ENCODE measurements at places on chromosomes 12 and 14.
A peak's percentile ranks its signal among the peaks of the same experiment; 100 is the strongest.

GRCh38 chr12:6363010-6363329 is 12.4 kb downstream of the SCNN1A start:
- no peak for DNase-seq

DNA sequence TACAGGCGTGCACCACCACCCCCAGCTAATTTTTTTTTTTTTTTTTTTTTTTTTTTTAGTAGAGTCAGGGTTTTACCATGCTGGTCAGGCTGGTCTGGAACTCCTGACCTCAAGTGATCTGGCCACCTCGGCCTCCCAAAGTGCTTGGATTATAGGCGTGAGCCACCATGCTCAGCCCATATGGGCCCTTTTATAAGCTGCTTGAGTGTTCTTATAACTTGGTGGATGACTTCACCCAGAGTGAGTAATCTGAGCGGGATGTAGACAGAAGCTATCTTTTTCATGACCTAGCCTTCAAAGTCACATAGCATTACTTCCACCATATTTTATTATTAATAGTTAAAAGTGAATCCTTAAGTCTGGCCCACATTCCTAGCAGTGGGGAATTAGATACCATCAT is 16.4 kb downstream of the BBOF1 start:
- DNase-seq: no peak

DNA sequence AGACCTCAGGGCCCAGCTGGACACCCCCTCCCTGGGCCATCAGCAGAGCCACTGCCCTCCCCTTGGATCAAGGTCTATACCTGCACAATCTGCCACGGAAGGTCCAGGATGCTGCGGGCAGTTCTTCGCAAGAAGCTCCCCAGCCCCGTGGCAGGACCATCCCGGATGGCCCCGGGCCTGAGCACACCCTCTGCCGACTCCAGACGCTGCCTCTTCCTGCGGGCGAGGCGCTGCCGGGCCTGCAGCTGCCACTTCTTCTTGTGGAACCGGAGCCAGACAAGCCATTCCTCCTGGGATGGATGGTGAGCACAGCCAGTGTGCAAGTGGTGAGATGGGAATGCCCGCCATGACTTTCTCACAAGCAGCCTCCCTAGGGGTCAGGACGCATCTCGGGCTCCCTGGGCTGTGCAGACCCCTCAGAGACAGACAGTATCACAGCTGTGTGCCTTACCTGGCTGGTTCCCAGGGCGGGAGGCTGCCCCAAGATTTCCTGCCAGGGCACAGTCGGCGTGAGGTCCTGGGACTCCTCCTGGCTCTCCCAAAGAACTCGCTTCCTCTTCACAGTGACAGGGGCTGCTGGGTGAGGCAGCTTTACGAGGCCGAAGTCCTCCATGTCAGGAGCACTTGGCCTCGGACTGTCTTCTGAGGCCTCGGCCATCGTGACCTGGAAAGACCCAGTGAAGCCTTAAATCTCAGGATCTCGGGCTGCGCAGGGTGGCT is 30.8 kb downstream of the P2RX2 start:
- DNase-seq: no peak

GRCh38 chr12:120902846-120903411 is 1.2 kb downstream of the SPPL3 start:
- DNase-seq: no peak

DNA sequence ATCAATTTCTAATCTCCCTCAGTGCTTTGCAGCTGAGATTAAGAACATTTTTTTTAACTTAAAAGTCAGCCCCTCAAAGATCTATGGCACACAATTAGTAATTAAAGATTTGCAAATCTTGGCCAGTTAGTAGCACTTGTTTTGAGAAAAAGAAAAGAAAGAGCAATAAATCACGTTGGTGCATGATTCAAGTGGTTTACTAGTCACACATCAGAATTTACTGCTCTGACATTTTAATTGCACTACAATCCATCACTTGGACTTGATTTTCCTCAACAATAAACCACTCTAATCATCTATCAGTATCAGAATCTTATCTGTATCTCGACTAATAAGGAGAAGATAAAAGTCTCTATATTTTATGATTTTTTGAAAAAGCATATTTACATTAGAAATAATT is 154.3 kb downstream of the HELB start:
- no peak for DNase-seq

- no peak for DNase-seq
Measured at GRCh38 chr14:42806909-42807315, 1200.2 kb downstream of the LRFN5 start.

- DNase-seq: no peak
Measured at GRCh38 chr14:35985474-35986218, 159.5 kb downstream of the BRMS1L start.

DNA sequence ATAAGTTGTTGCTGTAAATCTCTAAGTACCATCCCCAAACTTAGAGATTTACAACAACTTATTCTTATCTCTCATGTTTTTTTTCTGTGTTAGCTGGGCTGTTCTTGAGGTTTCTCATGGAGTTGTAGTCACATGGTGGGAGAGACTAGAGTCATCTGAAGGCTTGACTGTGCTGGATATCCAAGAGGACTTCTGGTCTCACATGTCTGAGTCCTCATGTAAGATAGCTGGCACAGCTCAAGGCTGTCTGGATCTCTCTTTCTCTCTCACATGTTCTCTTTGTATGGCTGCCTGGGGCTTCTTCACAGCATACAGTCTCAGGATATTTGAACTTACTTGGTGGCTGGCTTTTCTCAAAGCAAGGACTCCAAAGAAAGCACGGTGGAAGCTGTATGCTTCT is 63.8 kb downstream of the DACT1 start:
- no peak for DNase-seq

GRCh38 chr14:100786576-100787219 is 39.2 kb upstream of the MEG3 start:
- no peak for DNase-seq

DNA sequence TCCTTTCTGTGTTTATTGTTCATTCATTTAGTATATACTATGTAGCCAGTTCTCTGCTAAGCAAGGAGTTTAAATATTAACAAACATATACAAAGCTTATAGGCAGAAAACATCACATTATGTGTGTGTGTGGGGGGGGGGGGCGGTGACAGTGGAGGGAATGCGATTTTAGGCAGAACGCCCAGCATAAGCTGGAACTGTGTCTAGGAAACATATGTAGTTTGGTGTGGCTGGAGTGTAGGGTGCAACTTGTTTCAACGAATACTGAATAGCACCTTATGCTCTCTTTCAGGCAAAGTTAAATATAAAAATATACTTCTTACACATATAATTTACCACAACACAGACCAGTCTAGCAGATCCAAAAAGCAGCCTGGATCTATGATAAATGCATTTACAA is 980.6 kb downstream of the SLC6A15 start:
- no peak for DNase-seq

DNA sequence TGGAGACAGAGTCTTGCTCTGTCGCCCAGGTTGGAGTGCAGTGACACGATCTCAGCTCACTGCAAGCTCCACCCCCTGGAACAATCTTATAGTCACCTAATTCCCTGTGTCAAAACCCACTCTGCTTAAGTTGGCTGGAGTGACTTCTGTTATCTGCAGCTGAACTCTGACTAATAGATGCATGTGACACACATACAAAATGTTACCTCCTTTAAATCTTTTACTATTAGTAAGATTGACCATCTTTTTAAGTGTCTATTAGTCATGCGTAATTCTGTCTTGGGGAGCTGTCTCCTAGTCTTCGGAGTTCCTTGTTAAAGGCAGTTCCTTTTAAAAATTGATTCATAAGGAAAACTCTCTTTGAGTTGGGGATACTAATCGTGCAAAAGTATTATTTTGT is 7.4 kb downstream of the IFI27L1 start:
- DNase-seq: no peak

DNA sequence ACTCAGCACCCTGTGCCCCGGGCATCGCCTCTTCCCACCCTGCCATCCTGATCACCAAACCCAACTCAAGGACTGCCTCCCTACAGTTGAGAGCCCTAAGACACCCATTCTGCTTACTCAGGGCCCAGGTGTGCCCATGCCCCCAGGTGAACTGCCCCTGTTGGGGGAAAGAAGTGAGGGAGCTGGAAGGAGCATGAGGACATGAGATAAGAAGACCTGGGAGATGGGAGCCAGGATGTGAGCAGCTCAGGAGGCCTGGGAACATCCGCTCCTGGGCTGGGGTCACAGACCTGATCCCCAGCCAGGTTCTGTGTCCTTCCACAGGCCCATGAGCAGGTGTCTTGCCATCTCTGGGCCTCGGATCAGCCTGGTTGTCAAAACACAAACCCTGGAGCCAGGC is 6.6 kb downstream of the RAPGEF3 start:
- DNase-seq: no peak

DNA sequence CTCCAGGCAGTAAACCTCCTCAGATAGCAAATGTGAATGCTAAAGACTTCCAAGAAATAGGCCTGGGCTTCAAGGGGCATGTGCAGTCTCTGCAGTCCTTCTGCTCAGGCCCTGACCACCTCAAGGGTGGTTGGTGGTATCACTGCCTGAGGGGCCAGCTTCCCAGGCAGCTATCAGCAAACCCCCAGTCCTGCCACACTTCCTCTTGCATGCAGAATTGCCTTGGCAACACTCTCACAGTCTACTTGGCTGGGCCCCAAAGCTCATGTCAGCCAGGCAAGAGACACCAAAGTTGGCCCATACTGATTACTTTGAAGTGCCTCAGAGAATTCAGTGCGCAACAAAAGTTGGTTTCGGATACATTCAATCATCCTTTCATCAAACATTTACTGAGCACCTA is 3.5 kb upstream of the ASB8 start:
- DNase-seq: peak; percentile 97

DNA sequence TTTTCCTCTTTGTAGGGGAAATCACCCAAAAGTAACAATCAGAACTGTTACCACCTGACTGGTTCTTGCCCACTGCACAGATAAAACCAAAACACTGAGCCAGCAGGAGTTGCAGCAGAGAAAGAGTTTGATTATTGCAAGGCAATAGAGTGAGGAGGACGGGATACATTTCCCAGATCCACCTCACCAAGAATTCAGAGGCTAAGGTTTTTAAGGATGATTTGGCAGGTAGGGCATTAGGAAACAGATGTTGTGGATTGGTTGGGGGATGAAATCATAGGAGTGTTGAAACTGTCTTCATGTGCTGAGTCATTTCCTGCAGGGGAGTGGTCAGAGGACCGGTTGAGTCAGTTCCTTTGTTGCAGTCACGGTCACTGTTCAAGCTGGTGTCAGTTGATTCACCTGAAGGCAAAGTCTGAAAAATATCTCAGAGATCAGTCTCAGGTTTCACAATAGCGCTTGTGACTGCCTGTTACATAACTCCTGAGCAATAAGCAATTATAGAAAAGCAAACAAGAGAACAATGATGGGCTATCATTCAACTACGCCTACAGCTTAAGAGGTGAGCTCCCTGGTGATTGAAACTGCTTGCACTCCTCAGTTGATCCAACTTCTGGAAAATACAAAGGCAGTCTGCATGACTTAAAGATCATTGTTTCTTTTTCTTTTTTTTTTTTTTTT is 20.3 kb upstream of the AMN1 start:
- peak; percentile 82 for DNase-seq

DNA sequence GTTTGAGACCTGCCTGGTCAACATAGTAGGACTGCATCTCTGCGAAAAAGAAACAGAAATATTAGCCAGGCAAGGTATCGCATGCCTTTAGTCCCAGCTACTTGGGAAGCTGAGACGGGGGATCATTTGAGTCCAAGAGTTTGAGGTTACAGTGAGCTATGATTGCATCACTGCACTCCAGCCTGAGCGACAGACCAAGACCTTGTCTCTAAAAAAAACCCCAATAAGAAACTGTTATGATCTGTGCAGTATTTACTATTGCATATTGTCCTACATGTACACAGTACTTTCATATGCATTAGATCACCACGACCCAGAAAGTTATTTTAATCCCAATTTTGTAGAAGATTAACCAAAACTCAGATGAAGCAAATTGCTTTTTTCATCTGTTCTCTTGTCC is 187.5 kb downstream of the PCNX1 start:
- no peak for DNase-seq

DNA sequence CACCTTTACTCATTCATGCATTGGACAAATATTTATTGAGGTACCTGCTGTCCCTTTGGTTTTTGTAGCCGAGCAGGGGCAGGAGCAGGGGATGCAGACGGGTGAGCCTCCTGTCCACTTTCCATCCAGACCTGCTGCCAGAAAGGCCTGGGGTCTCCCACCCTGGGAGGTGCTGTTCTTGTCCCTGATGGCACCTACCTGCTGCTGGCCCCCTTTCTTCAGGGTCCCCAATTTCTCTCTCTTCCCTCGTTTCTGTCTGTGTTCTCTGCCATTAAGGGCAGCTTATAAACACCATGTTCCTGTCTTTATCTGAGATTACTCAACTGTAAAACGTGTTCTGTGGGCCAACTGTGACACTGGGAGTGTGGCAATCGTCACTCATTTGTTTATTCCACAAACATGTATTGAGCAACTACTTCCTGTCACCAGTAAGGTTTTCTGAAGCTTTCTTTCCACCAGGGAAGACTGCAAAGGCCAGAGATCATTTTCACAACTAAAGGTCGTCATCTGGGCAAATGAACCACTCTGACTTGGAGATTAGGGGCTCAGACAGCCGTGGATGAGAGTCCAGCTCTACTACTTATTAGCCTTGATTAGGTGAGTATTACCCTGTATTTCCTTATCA is at the start of gene HAL:
HAL (minus strand) TSS at position 311 of the 625 bp plus-strand sequence. CDS start 434 bp downstream, outside the sequence.
- peak; percentile 77 for DNase-seq

DNA sequence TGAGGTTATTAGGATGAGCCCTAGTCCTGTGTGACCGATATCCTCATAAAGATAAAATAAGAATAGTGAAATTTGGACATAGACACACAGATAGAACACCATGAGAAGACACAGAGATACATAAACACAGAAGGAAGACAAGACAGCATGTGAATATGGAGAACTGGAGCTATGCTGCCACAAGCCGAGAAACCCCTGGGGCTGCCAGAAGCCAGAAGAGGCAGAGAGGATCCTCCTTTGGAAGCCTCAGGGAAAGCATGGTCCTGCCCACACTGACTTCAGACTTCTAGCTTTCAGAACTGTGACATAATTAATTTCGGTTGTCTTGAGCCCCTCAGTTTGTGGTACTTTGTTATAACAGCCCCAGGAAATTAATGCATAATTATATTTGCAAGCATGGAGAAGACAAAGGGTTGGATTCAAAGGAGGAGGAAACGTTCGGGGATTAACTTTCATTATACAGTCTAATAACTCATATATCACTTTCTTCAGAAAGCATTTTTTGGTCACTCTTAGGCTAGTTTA is 1501.8 kb upstream of the FLRT2 start:
- no peak for DNase-seq

- DNase-seq: no peak
Measured at GRCh38 chr12:115433014-115433634, 749.1 kb upstream of the TBX3 start.

GRCh38 chr14:99983251-99984015 is 81.8 kb upstream of the EVL start:
- no peak for DNase-seq

- no peak for DNase-seq
Measured at GRCh38 chr14:105030836-105031396, 10.0 kb upstream of the CDCA4 start.

- no peak for DNase-seq
Measured at GRCh38 chr14:50835280-50835679, 4.3 kb upstream of the NIN start.
